ENCODE measurements at places on chromosomes 1 and 21.

GRCh38 chr1:22526098-22526497, 37.2 kb upstream of the EPHA8 start:
- DNase-seq = no peak

GRCh38 chr1:11045428-11046269, 1.4 kb downstream of the MASP2 start:
- no peak for DNase-seq

DNA sequence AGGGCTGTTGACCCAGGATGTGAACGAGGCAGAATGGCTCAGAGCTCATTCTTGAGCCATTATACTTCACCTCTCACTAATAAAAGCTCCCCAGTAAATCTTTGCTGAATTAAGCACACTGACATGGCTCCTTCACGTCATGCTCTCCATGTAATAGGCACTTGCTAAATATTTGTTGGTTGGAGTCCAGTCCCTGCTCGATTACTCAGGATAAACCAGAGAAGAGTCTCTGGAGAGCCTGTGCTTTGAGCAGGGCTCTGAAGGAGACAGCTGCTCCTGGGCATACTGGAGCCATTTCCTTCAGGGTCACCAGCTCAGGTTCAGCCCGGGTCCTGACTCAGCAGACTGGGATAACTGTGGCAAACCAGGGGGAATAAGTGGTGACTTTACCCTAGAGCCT, 46.9 kb downstream of the HLX start:
- DNase-seq = peak; percentile 29

DNA sequence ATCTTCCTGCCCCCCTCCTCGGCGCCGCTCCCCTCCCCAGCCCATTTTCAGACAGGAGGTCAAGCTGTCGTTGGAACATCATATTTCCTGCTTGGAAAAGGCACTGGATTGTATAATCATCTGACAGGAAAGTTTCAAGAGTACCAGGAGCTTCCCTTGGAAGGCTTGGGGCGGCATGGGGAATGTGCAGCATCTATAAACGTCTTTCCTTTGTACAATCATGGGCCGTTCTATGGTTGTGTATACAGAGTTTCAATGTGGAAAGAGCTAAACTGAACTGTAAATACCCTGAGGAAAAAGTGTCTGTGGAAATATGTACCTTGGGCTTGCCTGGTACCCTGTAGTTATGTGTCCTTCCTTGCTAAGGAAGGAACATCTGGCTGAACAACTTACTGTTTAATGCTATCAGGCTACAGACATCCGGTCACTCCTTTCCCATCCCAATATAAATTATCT, 368.1 kb upstream of the ADGRL2 start:
- no peak for DNase-seq

DNA sequence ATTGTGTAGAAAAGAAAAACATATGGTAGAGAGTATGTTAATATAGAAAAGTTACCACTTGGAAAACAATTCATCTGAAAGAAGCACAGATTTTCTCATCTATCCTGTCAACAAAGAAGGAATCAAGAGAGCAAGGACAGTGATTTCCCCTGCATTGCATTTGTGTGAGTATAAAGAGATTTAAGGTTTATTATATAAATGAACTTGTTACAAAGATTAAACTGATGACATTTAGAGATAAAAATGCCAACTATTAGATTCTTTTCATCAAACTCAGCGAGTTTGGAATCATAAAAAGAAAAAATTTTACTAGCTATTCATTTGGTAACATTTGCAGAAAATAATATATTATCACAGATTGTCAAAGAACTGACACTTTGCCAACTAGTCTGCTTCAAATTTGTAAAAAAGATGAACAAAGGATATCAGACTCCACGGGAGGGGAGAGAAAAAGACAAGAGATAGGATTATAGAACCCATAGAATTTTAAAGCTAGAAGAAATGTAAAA, at the start of gene RGS21:
TSS of gene RGS21 (plus strand) at position 51 of the 509 bp plus-strand sequence. CDS start 26,045 bp downstream, outside the sequence.
- no peak for DNase-seq

DNA sequence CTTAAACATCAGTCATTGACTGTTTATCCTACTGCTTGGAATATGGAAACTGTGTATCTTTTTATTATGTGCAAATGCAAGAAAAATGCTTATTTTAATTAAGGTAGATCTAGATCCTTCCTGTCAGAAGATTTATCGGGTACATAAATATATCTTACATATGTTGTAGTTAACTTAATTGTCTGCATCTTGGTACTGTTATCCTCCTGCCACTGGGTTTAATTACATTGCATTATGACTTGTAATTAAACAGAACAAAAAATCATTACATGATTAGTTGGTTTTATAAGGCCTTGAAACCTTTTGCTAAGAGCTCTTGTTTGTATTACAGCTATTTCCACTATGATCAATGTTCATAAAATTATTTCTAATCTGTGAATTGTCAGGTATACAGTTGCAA, 211.2 kb downstream of the PTGER3 start:
- DNase-seq = no peak

DNA sequence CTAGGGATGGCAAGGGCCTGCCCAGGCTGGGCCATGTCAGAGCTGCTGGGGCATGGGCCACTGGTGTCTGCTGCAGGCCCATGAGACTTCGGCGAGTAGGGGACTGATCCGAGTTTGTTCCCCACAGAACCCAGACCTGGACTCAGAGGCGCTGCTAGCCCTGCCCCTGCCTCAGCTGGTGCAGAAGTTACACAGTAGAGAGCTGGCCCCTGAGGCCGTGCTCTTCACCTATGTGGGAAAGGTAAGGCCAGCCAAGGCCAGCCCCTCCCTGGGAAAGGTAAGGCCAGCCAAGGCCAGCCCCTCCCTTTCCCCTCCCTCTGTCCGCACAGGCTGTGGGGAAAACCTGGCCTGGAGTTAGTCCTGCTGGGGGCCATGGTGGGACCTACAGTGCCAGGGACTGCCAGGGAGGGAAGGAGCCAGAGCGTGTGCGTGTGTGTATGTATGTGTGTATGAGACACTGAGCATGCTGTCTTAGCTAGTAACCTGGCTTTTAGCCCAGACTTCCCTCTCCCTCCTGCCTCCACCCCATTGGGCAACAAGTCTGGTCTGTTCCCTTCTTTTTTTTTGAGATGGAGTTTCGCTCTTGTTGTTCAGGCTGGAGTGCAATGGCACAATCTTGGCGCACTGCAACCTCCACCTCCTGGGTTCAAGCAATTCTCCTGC, 8.0 kb downstream of the FAAH start:
- DNase-seq = peak; percentile 71

DNA sequence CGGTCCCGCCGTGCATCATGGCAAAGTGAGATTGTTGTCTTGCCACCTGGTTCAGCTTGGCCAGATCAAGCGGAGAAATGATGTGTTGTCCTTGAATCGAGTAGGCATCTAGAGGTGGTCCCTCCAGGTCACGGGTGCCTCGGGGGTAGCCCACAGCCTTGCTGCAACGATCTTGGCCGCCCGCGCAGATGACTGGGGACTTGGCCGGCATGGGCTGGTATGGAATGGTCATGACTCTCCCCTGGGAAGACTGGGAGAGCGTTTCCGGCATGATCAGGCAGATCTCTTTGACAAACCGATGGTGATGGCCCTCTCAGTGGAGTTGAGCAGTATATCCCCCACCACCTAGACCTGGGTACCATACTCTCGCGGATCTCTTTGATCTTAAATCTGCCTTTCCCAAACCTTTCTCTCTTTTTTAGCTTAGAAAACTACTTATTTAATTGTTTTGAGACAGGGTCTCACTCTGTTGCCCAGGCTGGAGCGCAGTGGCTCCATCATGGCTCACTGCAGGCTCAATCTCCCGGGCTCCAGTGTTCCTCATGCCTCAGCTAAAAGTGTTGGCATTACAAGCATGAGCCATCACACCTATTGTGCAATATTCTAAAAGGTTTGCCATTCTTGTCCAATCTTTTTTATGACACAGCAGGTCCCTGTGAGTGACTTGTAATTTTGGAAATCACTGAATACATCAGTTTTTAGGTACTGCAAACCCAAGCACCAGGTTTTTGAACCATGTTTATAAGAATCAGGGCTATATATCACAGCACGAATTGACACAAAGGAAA, 9.4 kb upstream of the ELAPOR1 start:
- no peak for DNase-seq

DNA sequence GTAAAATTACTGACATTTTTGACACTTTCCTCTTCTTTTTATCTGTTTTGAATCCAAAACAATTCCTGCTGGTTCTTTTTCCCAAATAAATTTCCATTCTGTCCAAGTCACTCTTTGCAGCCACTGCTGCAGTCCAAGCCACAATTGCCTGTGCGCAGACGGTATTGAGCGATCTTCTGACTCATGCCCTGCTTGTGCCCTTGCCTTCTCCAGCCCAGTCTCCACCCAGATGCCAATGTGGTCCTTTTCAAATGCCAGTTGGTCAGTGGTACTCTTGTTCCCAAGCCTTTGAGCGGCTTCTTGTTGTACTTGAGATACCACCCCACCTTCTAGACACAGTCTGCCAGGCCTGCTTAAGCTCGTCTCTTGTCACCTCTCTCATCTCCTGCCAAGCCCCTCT, 78.9 kb downstream of the CAMTA1 start:
- DNase-seq = no peak

DNA sequence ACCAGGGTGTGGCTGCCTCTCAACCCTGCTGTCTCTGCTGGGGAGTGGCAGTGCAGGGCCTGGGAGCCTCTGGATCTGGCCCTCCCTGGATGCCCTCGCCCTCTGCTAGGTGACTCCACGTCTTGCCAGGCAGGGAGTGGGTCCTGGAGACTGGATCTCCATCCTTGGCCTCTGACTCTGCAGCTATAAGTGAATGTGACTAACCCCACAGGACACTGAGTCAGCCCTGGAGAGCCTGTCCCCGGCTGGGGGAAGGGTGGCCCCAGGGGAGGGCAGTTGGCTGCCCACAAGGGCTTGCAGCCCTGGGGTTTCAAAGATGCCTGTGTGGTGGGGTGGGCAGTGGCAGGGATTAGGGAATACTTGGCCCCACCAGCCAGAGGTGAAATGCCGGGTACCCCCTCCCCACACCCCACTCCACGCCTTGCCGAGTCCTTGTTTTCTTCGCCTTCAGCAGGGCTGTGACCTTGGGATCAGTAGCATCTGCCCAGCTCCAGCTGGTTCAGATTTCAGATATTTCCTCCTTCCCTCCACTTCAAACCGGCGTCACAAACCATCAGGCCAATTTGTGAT, 1.9 kb upstream of the MYBPH start:
- no peak for DNase-seq

DNA sequence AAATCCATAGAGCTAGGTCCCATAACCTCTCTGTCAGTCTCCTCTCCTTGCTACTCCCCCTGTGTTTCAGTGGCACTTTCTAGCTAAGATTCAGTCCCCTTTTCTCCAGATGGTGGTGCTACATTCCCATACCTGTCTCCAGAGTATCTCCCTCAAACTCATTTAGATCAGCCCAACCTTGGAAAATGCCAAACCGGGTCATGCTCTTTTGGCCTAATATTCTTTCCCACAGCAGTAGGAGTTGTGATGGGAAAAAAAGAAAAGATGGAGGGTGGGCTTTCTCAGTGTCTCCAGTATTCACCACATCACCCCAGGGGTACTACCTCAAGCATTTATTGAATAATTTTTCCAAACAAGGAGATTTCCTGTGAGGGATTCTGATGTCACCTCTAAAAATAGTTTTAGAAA, 3.2 kb upstream of the RXFP4 start:
- peak; percentile 72 for DNase-seq

DNA sequence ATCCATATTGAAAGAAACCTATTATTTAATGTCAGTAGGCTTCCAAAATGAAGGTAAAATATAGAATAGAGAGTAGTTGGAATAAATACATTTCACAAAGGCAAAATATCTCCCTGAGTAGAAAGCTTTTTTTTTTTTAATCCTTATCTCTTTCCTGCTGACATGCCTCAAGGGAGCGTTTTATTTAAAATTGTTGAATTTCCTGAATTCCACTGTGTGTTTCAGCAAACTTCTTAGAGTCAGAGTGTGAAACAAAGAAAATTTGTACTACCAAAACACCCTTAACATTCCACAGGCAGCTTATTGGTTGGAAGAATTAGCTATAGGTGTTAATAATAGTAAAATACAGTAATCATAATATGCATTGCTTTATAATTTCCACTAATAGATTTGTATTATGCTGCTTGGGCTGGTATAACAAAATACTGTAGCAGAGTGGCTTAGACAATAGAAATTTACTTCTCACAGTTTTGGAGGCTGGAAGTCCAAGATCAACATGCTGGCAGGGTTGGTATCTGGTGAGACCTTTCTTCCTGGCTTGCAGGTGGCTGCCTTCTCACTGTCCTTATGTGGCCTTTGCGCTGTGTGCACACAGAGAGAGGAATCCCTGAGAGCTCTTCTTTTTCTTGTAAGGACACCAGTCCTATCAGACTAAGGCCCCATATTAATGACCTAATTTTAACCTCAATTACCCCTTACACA, 468.4 kb upstream of the C1orf87 start:
- no peak for DNase-seq

DNA sequence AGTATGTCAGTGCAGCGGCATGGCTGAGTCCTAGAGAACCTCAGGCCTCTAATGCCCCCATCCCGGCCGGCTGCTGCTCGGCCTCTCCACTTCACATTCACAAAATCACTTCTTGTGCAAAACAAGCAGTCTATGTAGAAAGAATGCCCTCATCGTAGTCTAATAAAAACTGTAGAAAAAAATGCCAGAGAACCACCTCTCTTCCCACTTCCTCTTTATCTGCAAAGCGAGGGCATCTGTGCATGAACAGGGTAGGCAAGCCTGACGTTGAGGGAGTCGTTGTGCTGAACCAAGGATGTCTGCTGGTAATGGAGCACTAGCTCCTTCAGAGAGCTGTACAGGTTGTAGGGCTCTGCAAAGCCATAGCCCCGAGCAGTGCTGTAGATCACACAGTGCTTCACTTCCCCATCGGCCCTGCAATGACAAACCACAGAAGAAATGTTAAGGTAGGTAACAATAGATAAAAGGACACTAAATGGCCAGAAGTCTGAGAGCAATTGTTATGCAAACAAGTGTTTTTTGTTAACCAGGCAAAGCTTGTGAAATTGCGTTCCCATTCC, 88.9 kb downstream of the PIK3R3 start:
- DNase-seq = no peak

Data from muscle of back (tissue), 13 donors.